T-helper 2 cell treated with Interferon-gamma antibody and Interleukin-4, amounts not matched to agents 5 μg/mL and 100 μg/mL, for 36 hours (primary cell): ENCODE measurements at places on chromosomes 7 and 10.

DNA sequence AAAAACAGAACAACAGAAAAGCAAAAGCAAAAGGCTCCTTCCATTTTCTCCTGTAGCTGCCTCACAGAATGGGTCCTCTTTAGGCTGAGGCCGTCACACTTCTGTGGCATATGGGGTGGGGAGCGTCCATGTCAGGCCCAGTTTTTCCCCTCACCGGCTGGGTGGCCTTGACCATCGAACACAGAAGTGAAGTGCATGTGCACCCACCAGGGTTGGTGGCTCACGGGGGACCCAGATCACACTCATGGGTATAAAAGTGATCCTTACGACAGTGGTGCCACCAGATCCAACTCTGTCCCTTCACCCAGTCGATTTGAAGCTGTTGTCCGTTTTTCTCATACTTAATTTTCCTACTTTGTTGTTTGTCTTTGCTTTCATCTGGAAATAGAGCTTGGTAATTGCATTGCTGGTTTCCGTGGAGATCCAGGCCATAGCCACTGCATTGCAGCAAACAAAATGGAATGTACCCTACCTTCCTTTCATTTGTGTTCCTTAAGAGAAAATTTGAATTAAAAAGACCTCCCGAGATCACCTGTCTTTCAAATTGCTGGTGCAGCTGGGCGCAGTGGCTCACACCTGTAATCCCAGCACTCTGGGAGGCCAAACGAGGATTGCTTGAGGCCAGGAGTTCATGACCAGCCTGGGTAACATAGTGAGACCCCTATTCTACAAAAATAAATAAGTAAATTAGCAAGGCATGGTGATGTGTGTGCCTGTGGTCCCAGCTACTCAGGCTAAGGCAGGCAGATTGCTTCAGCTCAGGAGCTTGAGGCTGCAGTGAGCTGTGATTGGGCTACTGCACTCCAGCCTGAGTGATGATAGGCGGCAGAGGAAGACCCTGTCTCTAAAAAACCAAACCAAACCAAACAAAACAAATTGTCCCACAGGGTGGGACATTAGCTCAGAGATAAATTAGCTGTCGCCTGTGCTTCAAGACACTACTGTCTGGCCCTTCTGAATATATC lies 10.7 kb upstream of the GJD4 start:
- no peaks in the 10 kb centered on the region for H3K36me3 ChIP-seq
- no peaks in the 10 kb centered on the region for H3K4me1 ChIP-seq
- no peak overlapping the region for H3K27ac ChIP-seq

GRCh38 chr10:104328896-104329710 lies 9.2 kb downstream of the ITPRIP start:
- peaks cover 83% of the 10 kb centered on the region for H3K4me1 ChIP-seq
- DNase-seq, result peak; percentile 90
- H3K4me3 ChIP-seq, result peak overlapping the region; percentile 72
- peak overlapping the region; percentile 84 for H3K27ac ChIP-seq
- no peaks in the 10 kb centered on the region for H3K27me3 ChIP-seq
- H3K36me3 ChIP-seq, result peaks cover 26% of the 10 kb centered on the region

GRCh38 chr10:108358912-108359311 lies 1194.4 kb upstream of the SORCS1 start:
- H3K27ac ChIP-seq, result no peak overlapping the region
- H3K4me1 ChIP-seq, result no peaks in the 10 kb centered on the region
- H3K27me3 ChIP-seq, result no peaks in the 10 kb centered on the region
- no peak overlapping the region for H3K4me3 ChIP-seq
- no peak for DNase-seq
- no peaks in the 10 kb centered on the region for H3K36me3 ChIP-seq

DNA sequence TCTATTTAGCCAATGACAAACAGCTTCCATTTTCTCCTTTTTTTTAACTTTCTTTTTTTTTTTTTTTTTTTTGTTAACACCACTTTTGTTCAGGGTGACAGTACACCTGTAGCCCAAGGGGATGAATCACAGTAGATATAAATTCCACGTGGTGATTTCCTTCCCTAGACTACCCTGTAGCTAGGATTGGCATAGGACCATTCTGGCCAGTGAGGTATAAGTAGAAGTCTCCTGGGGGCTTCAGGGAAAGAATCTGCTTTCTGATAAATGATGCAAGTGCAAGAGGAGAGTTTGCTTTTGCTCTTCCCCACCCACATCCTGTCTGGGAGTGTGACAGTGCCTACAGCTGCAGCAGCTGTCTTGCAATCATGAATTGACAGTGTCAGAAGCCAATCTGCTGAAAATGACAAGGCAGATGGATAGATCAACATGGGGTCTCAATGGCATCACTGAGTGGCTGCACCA lies 63.2 kb upstream of the TOMM7 start:
- peaks cover 33% of the 10 kb centered on the region for H3K4me1 ChIP-seq
- H3K4me3 ChIP-seq, result peak overlapping the region; percentile 78

DNA sequence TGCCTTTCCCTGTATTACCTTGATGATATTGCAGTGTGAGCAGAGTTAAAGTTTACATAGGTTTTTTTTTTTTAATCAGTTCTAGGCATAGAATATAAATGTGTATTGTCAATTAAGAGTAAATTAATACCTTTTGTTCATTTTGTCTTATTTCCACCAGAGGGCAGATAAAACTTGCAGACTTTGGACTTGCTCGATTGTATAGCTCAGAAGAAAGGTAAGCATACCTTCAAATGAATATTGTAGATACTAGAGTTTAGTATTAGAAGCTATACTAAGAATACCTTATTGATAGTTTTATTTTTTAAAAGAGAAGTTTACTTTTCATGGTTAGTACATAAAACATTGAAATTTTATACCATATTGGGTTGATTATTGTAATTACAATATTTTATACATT lies 86.8 kb downstream of the MPLKIP start:
- no peak overlapping the region for H3K27ac ChIP-seq
- H3K4me3 ChIP-seq, result no peak overlapping the region
- H3K27me3 ChIP-seq, result no peaks in the 10 kb centered on the region
- no peak for DNase-seq
- H3K4me1 ChIP-seq, result peaks cover 3% of the 10 kb centered on the region

- no peak for DNase-seq
- no peak overlapping the region for H3K4me3 ChIP-seq
- no peaks in the 10 kb centered on the region for H3K27me3 ChIP-seq
- no peaks in the 10 kb centered on the region for H3K4me1 ChIP-seq
- no peaks in the 10 kb centered on the region for H3K36me3 ChIP-seq
These were observed 37.3 kb downstream of the ZCCHC24 start for GRCh38 chr10:79407811-79408795.
